ENCODE measurements at places on chromosomes 12 and 14.

- H3K27ac ChIP-seq, result no peak overlapping the region
- H3K27me3 ChIP-seq, result no peaks in the 10 kb centered on the region
- no peak for DNase-seq
- H3K36me3 ChIP-seq, result peaks cover 7% of the 10 kb centered on the region
- H3K4me3 ChIP-seq, result no peak overlapping the region
Measured at GRCh38 chr14:50808053-50808452, 22.9 kb downstream of the NIN start.

- no peak overlapping the region for H3K27ac ChIP-seq
- H3K27me3 ChIP-seq, result no peaks in the 10 kb centered on the region
- H3K4me3 ChIP-seq, result no peak overlapping the region
- H3K36me3 ChIP-seq, result no peaks in the 10 kb centered on the region
Measured at GRCh38 chr12:2364631-2365051, 311.9 kb downstream of the CACNA1C start.

GRCh38 chr14:32436993-32437392 is 107.9 kb downstream of the AKAP6 start:
- H3K27ac ChIP-seq, result no peak overlapping the region
- H3K27me3 ChIP-seq, result no peaks in the 10 kb centered on the region
- no peak for DNase-seq
- H3K36me3 ChIP-seq, result no peaks in the 10 kb centered on the region
- no peak overlapping the region for H3K4me3 ChIP-seq

GRCh38 chr14:95463171-95463901 is 53.1 kb downstream of the SYNE3 start:
- H3K27ac ChIP-seq, result peak overlapping the region; percentile 41
- H3K4me1 ChIP-seq, result peaks cover 33% of the 10 kb centered on the region
- H3K4me3 ChIP-seq, result no peak overlapping the region
- H3K36me3 ChIP-seq, result peaks cover 30% of the 10 kb centered on the region
- no peaks in the 10 kb centered on the region for H3K27me3 ChIP-seq
- DNase-seq, result no peak

- DNase-seq, result no peak
- H3K27me3 ChIP-seq, result no peaks in the 10 kb centered on the region
- H3K27ac ChIP-seq, result peak overlapping the region; percentile 24
- no peak overlapping the region for H3K4me3 ChIP-seq
Measured at GRCh38 chr14:102280376-102280962, 24.5 kb downstream of the MOK start.

GRCh38 chr12:19572920-19573558 is 133.7 kb downstream of the AEBP2 start:
- H3K4me1 ChIP-seq, result peaks cover 36% of the 10 kb centered on the region
- H3K27me3 ChIP-seq, result no peaks in the 10 kb centered on the region
- H3K27ac ChIP-seq, result no peak overlapping the region
- DNase-seq, result no peak
- H3K4me3 ChIP-seq, result no peak overlapping the region
- H3K36me3 ChIP-seq, result no peaks in the 10 kb centered on the region

- peaks cover 18% of the 10 kb centered on the region for H3K4me1 ChIP-seq
- no peaks in the 10 kb centered on the region for H3K36me3 ChIP-seq
- H3K27me3 ChIP-seq, result no peaks in the 10 kb centered on the region
Measured at GRCh38 chr14:52700701-52701172, 5.4 kb upstream of the ERO1A start.

DNA sequence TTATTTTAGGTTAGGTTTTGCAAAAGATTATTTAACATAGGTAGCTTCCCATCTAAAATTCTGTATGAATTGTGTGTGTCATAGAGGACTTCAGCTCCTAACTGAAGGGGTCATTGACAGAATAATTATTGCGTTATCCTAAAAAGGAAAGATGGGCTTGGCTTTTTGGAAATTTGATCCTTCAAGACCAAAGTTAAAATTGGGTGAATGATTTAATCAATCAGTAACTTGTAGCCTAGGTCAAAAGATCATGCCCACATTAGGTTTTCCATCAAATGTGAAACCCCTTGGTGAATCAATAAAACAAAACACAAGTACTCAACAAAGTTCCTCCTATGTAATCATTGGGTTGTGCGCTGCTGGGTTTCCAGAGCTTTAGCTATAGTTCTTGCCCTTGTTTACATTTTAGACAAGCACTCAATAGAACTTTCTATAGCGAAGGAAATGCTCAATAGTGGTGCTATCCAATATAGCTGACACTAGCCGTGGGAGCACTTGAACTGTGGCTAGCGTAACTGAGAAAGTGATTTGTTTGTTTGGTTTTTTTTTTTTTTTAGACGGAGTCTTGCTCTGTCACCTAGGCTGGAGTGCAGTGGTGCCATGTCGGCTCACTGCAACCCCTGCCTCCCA is 37.6 kb upstream of the ARHGAP5 start:
- no peaks in the 10 kb centered on the region for H3K27me3 ChIP-seq
- H3K36me3 ChIP-seq, result no peaks in the 10 kb centered on the region
- no peak overlapping the region for H3K4me3 ChIP-seq
- H3K27ac ChIP-seq, result no peak overlapping the region
- H3K4me1 ChIP-seq, result no peaks in the 10 kb centered on the region

GRCh38 chr14:100739306-100739705 is 12.6 kb downstream of the DLK1 start:
- no peaks in the 10 kb centered on the region for H3K36me3 ChIP-seq
- H3K4me1 ChIP-seq, result no peaks in the 10 kb centered on the region
- H3K27ac ChIP-seq, result no peak overlapping the region
- no peak for DNase-seq
- H3K4me3 ChIP-seq, result no peak overlapping the region

DNA sequence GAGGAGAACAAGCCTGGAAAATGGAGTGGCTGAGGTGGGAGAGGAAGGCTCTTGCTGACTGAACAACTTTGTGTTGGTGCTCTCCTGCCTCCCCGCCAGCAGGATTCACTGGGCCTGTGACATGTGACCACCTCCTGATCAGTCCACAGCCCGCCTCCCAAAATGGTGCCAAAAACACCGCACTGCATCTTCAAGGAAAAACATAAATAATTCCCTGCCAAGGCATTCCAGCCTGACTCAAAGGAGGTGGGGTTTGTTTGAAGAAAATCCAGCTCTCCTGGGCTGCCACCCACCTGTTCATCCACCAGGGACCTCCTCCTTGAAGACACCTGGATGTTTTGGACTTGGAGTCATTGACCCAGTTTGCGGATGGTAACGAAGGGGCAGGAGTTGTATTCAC is 83.8 kb upstream of the PIWIL1 start:
- H3K27ac ChIP-seq, result no peak overlapping the region
- H3K36me3 ChIP-seq, result no peaks in the 10 kb centered on the region
- no peaks in the 10 kb centered on the region for H3K27me3 ChIP-seq
- no peak for DNase-seq

GRCh38 chr12:128823216-128823915 is 392 bp downstream of the SLC15A4 start:
- H3K4me3 ChIP-seq, result peak overlapping the region; percentile 94
- DNase-seq, result peak; percentile 62
- H3K36me3 ChIP-seq, result no peaks in the 10 kb centered on the region

DNA sequence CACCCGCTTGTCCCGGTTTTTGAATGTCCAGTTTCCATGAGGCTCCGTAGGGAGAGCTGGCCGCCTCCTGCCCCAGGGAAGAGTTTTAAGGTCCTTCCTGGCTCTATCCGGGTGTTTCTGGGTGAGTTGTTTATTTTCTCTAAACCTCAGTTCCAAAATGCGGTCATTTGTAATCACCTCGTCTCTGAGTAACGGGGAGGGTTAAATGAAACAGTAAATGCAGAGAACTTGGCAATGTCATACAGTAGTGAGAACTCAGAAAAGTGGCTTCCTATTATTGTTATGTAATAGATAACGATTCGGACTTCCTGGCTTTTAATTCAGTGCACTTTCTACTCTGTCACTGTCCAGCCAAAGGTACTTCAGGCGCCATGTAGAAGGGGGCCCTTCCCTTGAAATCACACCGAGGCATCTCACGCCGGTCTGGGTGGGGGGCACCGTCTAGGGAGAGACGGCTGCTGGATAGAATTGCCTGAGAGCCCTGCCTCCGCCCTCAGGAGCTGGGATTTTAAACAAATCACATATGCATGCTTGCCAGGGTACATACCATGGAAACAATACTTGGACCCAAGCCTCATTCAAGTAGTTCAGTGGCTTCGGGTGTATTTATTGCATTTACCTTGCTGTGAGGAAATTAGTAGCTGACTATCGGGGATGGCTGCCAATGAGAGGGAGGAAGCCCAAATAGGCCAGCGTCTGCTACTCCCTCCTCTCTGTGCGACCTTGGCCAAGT is 26.4 kb downstream of the NOS1 start:
- no peak for DNase-seq
- H3K4me1 ChIP-seq, result peaks cover 9% of the 10 kb centered on the region
- H3K27ac ChIP-seq, result no peak overlapping the region
- H3K27me3 ChIP-seq, result no peaks in the 10 kb centered on the region

GRCh38 chr12:67826148-67826547 is 163.1 kb upstream of the IFNG-AS1 start:
- H3K27me3 ChIP-seq, result no peaks in the 10 kb centered on the region
- no peaks in the 10 kb centered on the region for H3K4me1 ChIP-seq
- H3K4me3 ChIP-seq, result no peak overlapping the region
- no peak for DNase-seq
- no peaks in the 10 kb centered on the region for H3K36me3 ChIP-seq

DNA sequence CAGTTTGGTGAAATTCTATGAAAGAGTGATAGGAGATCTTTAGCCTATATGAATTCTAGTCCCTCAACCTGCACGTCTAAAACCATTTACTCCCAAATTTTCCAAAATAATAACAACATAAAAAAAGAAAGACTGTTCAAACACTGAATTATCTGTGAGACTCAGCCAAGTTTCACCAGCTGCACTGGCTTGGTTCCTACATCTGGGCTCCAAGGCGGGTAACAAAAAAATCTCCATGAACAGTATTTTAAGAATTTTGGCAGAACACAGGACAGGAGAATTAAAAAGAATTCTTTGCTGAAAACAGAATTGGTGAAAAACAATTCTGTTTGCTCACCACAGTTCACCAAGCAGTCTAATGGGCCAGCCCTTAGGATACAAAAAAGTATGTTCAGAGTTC is 536.8 kb upstream of the ATP2B1 start:
- H3K4me3 ChIP-seq, result no peak overlapping the region
- no peaks in the 10 kb centered on the region for H3K27me3 ChIP-seq
- no peak overlapping the region for H3K27ac ChIP-seq
- H3K4me1 ChIP-seq, result no peaks in the 10 kb centered on the region

GRCh38 chr14:72118841-72119240 is 186.6 kb downstream of the RGS6 start:
- H3K4me1 ChIP-seq, result no peaks in the 10 kb centered on the region
- no peaks in the 10 kb centered on the region for H3K36me3 ChIP-seq
- no peak for DNase-seq
- H3K27ac ChIP-seq, result no peak overlapping the region
- H3K27me3 ChIP-seq, result no peaks in the 10 kb centered on the region
- no peak overlapping the region for H3K4me3 ChIP-seq

DNA sequence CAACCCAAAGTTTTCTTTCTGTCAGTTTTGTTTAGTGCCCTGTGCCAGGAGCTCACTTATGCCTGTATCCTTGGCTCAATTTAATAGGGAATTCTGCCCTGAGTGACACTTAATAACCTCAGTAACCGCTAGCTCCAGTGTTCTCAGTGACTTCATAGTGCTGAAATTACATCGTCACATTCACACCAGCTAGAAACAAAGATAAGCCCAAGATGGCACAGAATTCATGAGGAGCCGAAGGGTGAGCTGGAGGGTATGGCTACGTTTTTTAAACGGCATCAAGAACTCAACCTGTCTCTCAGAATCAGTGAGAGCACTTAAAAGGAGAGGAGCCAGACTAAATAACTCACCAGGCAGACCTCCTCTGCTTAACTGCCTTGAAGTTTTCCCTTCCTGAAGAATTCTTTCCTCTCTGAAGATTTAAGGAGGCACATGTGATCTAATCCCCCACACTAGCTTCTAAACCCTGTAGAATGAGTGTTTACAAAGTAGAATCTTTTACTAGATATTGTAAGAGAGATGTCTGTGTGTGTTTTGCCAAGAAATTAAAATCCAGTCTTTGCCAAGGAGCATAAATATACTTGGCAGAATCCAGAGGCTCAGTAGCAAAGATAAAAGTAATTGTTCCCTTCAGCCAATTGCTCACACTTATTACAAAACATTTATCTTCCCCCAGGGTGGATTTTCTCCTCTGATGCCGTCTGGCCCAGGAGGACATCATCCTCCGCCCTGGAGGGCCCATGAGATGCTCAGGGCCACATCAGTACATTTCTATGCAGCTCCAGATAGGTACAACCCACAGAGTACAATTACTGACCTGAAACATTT is 37.3 kb downstream of the PTGER2 start:
- H3K4me1 ChIP-seq, result peaks cover 18% of the 10 kb centered on the region
- no peaks in the 10 kb centered on the region for H3K27me3 ChIP-seq
- no peak overlapping the region for H3K4me3 ChIP-seq
- H3K27ac ChIP-seq, result no peak overlapping the region

- H3K4me3 ChIP-seq, result no peak overlapping the region
- H3K36me3 ChIP-seq, result no peaks in the 10 kb centered on the region
Measured at GRCh38 chr12:107948391-107948945, 174.0 kb downstream of the ASCL4 start.

- H3K4me1 ChIP-seq, result peaks cover 5% of the 10 kb centered on the region
- no peak overlapping the region for H3K27ac ChIP-seq
- no peaks in the 10 kb centered on the region for H3K27me3 ChIP-seq
Measured at GRCh38 chr12:53115891-53116648, 12.8 kb downstream of the SOAT2 start.

DNA sequence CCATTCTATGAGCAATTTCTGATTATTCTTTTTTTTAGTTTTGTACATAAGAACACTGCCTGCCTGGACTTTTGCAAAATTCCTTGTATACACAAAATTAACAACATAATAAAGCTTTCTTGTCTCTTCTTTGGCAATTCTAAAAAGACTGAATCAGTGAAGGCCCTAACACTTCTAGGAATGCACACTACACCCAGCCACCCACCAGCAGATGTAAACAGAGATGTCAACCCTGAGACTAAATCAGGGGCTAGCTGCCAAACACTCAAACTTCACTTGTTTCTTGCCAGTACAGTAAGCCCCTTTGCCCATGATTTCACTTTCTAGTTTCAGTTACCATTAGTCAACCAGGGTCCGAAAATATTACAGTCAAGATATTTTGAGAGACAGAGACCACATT is 15.5 kb downstream of the DCAF5 start:
- H3K4me1 ChIP-seq, result peaks cover 42% of the 10 kb centered on the region
- H3K27me3 ChIP-seq, result no peaks in the 10 kb centered on the region
- H3K36me3 ChIP-seq, result no peaks in the 10 kb centered on the region
- H3K27ac ChIP-seq, result no peak overlapping the region
- no peak overlapping the region for H3K4me3 ChIP-seq

GRCh38 chr12:102685841-102686240 is 205.5 kb upstream of the IGF1 start:
- no peaks in the 10 kb centered on the region for H3K36me3 ChIP-seq
- no peak overlapping the region for H3K27ac ChIP-seq
- H3K27me3 ChIP-seq, result no peaks in the 10 kb centered on the region
- H3K4me1 ChIP-seq, result no peaks in the 10 kb centered on the region
- DNase-seq, result no peak

- no peak for DNase-seq
- H3K27me3 ChIP-seq, result no peaks in the 10 kb centered on the region
- no peaks in the 10 kb centered on the region for H3K36me3 ChIP-seq
- no peak overlapping the region for H3K4me3 ChIP-seq
- H3K4me1 ChIP-seq, result peaks cover 22% of the 10 kb centered on the region
- H3K27ac ChIP-seq, result no peak overlapping the region
Measured at GRCh38 chr12:101713059-101713682, 15.7 kb downstream of the CHPT1 start.

GRCh38 chr14:92993302-92993701 is 70.4 kb downstream of the CHGA start:
- no peak overlapping the region for H3K4me3 ChIP-seq
- H3K27ac ChIP-seq, result peak overlapping the region; percentile 42
- no peaks in the 10 kb centered on the region for H3K4me1 ChIP-seq
- no peaks in the 10 kb centered on the region for H3K27me3 ChIP-seq

GRCh38 chr12:127925971-127926370 is 341.0 kb upstream of the TMEM132C start:
- no peaks in the 10 kb centered on the region for H3K4me1 ChIP-seq
- H3K27me3 ChIP-seq, result no peaks in the 10 kb centered on the region
- H3K36me3 ChIP-seq, result no peaks in the 10 kb centered on the region
- no peak overlapping the region for H3K4me3 ChIP-seq
- H3K27ac ChIP-seq, result no peak overlapping the region

Data from lower lobe of right lung (tissue), 2 donors.